ENCODE measurements at places on chromosomes 16 and 17. TPM values are rescaled to one million over a fixed set of nuclear protein-coding genes. Genes with fewer than 3 reads are reported as not detected.

Gene HOXB8
- 0.09 TPM for total RNA-seq

Gene KRT36
- not detected for total RNA-seq

Gene CAVIN1
- 721 TPM for total RNA-seq

Gene SLC16A5
- total RNA-seq, result 4.4 TPM

Gene RNF135
- total RNA-seq, result 10.7 TPM

Gene GLG1
- total RNA-seq, result 119 TPM

Gene MEOX1
- total RNA-seq, result not detected
